ENCODE measurements at places on chromosomes 11 and 22.

GRCh38 chr11:111378861-111379601, at the start of gene POU2AF1:
POU2AF1 (minus strand) TSS chr11:111379275; CDS start chr11:111379177, 98 bp downstream.
- H3K27ac ChIP-seq, result peak within 1 kb of the TSS; percentile 26
- no peak within 1 kb of the TSS for H3K4me3 ChIP-seq
- H3K4me1 ChIP-seq, result peaks cover 7% of the 10 kb centered on the region
- no peaks in the 10 kb centered on the region for H3K27me3 ChIP-seq
- no peak for DNase-seq

DNA sequence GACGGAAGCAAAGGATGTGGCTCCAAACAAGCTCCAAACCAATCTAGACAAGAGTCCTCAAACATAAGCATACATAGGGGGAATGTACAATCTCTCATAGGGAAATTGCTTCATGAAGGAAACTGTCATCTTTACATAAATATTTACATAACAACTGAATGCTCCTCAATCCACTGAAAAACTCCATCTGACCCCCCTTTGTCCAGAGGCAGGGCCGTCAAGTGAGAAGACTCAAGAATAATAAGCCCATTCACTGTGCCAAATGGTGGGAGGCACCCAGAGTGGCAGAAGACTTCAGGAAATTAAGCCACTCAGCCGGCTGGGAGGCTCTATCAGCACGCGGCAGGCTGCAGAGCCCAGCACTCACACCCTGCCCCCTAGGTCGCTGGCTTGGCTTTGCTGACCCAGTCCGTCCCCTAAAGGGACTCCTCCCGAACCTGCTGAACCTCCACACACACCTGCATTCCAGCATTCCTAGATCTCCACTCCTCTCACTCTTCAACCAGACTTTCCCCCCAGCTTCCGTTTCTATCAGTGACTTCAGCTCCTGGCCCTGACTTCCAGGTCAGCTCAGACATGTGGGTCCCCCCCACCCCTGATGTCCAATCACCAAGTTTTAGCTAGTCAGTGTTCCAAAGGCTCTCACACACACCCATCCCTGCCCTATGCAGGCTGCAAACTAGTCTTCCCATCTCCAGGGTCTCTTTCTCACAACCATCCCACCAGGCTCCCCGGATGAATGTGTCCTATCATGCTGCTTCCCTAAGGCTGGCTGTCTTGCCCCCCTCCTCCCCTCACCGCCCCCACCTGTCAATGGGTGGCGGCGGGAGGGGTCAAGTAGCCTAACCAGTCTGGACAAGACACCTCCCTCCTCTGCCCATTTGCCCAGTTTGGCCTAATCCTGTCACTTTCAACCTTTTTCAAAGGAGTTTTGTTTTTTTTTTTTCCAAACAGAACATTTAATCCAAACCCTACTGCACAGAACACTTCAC, 11.3 kb downstream of the VPS37C start:
- H3K4me1 ChIP-seq, result peaks cover 67% of the 10 kb centered on the region
- peak; percentile 79 for DNase-seq
- H3K4me3 ChIP-seq, result no peak overlapping the region
- peak overlapping the region; percentile 84 for H3K27ac ChIP-seq

DNA sequence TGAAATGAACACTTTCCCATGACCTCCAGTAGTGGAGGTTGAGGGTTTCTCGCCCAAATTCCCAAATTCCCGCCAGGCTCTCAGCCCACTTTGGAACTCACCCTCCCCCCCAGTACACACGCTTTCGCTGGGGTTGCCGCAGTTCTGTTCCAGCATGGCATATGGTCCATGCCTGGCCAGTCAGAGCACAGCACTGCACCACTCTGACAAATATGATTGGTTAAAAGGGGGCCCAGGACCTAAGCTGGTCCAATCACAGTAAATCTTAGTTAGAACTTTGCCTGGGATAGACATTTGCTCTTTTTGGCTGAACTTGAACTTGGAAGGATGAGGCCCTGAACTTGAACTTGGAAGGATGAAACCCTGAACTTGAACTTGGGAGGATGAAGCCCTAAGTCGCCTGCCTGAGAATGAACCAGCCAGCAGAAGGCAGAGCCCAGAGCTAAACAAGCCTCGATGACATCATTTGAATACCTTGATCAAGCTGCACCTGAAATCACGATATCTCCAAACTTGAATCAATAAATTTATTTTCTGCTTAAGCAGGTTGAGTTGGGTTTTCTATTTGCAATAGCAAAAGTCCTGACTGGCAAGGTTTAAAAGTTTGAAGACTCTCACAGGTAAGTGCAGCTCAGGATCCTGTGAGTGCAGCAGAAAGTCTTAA, 12.6 kb upstream of the SSTR3 start:
- no peak overlapping the region for H3K4me3 ChIP-seq
- no peak for DNase-seq
- no peaks in the 10 kb centered on the region for H3K27me3 ChIP-seq
- no peaks in the 10 kb centered on the region for H3K36me3 ChIP-seq
- no peaks in the 10 kb centered on the region for H3K4me1 ChIP-seq

GRCh38 chr11:74866557-74866956, 82.3 kb downstream of the XRRA1 start:
- no peak overlapping the region for H3K27ac ChIP-seq
- DNase-seq, result no peak
- no peak overlapping the region for H3K4me3 ChIP-seq
- peaks cover 5% of the 10 kb centered on the region for H3K36me3 ChIP-seq
- H3K4me1 ChIP-seq, result no peaks in the 10 kb centered on the region

DNA sequence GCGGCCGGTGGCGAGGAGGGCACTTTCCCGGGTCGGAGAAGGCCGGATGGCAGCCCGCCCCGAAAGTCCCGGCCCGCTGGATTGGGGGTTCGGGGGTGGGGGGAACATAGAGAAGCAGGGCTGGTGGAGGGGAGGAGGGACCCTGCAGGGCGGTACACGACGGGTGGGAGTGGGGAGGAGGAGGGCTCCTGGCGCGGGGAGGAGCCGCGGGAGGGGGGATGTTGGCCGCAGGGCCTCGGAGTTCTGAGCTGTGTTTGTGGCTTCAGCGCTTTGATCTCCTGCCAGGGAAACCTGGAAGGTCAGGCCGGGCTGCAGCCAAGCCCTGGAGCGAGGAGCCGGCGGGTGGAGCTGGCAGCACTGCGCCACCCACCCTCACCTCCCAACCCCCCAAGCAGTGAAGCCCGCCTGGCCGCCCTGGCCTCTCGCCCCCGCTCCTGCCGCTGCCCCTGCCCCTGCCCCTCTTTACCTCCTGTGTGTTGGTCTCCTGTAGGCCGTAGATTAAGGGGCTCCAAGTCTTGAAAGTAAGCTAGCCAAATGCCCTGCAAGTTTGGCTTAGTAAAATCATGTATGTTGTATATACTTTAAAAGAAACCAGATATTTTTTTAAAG, 30.9 kb downstream of the C22orf31 start:
- peak overlapping the region; percentile 32 for H3K27ac ChIP-seq
- H3K36me3 ChIP-seq, result peaks cover 5% of the 10 kb centered on the region
- no peak overlapping the region for H3K4me3 ChIP-seq
- H3K27me3 ChIP-seq, result no peaks in the 10 kb centered on the region

DNA sequence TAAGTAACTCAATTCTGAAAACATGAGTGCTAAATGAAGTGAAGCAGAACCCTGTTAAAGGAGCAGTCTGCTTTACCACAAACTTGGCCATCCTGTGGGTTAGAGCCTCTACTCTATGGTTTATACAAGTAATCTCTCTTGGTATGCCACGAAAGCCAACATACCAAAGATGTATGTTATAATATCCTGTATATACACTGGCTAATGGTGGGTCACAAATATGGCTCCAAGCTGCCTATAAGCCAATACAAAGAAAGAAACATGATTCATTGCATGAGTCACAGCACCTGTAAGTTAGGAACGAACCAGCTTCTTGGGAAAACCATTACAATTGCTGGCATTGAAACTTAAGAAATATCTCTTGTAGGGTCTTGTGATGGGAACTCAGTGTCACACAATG, 16.1 kb downstream of the XRRA1 start:
- no peaks in the 10 kb centered on the region for H3K4me1 ChIP-seq
- H3K36me3 ChIP-seq, result no peaks in the 10 kb centered on the region
- no peak overlapping the region for H3K27ac ChIP-seq
- DNase-seq, result no peak

DNA sequence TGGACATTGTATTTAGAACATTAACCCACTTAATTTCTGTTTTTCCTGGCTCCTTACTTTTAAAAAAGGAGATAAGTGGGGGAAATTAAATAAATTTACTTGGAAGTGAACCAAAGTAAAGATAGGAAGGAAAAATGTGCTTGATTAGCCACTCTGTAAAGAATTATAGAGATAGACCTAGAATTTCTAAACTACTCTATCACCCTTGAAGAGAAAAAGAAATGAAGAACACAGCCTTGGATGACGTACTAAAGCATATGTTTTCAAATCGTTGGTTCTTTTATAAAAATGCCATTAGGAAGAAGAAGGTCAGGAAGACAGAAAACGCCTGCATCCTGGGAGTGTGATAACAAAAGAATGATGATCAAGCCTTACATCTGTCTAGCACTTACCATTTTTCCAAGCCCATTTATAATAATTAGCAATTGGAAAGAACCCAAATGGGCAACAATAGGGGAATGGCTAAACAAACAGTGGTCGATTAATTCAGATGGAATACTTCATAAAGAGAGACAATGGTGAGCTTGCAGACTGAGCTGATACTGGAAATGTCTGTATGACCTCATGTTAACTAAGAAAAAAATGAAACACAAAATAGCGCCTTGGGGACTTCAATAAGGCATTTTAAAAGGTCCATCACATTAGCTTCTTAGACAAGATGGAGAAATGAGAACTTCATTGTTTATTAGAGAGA, 81.0 kb upstream of the LRRC55 start:
- DNase-seq, result no peak
- H3K27ac ChIP-seq, result no peak overlapping the region
- no peaks in the 10 kb centered on the region for H3K4me1 ChIP-seq
- no peaks in the 10 kb centered on the region for H3K36me3 ChIP-seq
- no peak overlapping the region for H3K4me3 ChIP-seq

- H3K27me3 ChIP-seq, result peaks cover 1% of the 10 kb centered on the region
- H3K27ac ChIP-seq, result no peak overlapping the region
- H3K4me1 ChIP-seq, result no peaks in the 10 kb centered on the region
- no peak for DNase-seq
These were observed 234.9 kb upstream of the POU2AF2 start for GRCh38 chr11:111010391-111011274.

GRCh38 chr11:133796043-133796795, 49.1 kb downstream of the SPATA19 start:
- no peak for DNase-seq
- H3K4me1 ChIP-seq, result no peaks in the 10 kb centered on the region
- no peak overlapping the region for H3K4me3 ChIP-seq
- H3K27ac ChIP-seq, result no peak overlapping the region
- no peaks in the 10 kb centered on the region for H3K27me3 ChIP-seq
- no peaks in the 10 kb centered on the region for H3K36me3 ChIP-seq

- no peaks in the 10 kb centered on the region for H3K27me3 ChIP-seq
- peak overlapping the region; percentile 92 for H3K27ac ChIP-seq
- H3K4me1 ChIP-seq, result peaks cover 11% of the 10 kb centered on the region
- peak; percentile 81 for DNase-seq
- no peaks in the 10 kb centered on the region for H3K36me3 ChIP-seq
These were observed 157.0 kb upstream of the TIMP3 start for GRCh38 chr22:32644252-32645100.

DNA sequence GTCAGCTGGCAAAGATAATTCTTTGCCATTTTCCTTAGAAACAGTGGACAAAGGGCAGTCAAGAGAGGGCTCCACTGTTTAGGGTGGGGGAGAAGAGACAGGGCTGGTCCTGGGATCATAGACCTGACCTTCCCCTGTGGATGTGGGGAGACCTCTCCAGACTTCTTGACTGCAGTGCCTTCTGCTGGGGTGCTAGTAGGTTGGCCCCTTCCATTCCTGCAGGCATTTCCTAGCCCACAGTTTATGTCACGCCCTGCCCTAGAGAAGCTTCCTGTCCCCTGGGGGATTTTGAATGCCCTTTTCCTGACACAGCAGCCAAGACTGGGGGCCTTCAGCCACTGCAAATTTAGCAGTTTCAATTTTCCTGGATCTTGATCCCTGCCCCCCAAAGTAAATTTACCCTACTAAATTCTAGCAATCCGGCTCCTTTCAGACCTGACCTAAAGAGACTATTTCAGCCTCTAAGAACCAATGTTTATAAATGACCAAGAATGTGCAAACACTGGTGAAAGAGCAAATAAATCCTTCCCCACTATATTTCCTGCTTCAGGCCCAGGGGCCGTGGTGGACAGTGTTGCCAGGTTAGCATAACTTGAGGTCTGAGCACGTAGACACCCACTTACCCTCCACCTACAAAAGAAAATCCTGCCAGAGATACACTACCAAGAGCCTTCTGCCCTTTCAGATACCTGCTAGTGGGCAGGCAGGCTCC, 58.4 kb downstream of the PPFIBP2 start:
- no peak overlapping the region for H3K4me3 ChIP-seq
- H3K27ac ChIP-seq, result peak overlapping the region; percentile 90
- no peaks in the 10 kb centered on the region for H3K27me3 ChIP-seq
- H3K4me1 ChIP-seq, result peaks cover 56% of the 10 kb centered on the region
- peak; percentile 57 for DNase-seq

DNA sequence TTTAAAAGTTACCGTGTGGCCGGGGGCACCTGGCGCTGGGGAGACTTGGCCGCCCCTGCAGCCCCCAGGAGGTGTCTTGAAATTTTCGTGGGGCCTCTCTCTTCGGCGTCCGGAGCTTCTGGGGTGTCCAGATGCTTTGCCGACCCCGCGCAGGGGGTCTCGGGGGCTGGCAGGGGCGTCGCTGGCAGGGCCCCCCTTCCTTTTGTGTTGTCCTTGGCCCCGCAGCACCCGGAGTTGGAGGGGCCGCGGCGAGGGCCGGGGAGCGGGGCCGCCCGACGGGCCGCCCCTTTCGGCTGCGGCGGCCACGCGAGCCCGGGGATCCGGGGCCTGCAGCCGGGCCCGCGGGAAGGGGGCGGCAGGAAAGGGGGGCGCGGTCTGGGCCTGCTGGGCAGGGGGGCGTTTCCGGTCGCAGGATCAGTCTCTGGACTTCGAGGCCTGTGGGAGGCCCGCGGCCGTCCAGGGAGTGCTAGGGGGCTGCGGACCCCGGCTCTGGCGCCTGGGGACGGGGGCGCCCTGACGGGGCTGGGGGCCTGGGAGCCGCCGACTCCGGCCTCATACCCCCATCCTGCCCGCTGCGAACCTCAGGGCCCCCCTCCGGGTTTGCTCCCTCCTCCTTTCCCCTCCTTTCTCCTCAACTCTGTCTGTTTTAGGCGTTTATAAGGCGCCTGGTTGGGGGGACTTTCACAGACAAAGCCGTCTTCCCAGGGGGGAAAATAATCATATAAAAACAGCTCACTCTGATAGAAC, 869 bp downstream of the ZC3H7B start:
- DNase-seq, result no peak
- H3K4me1 ChIP-seq, result peaks cover 27% of the 10 kb centered on the region
- peak overlapping the region; percentile 58 for H3K4me3 ChIP-seq
- peak overlapping the region; percentile 25 for H3K27ac ChIP-seq

DNA sequence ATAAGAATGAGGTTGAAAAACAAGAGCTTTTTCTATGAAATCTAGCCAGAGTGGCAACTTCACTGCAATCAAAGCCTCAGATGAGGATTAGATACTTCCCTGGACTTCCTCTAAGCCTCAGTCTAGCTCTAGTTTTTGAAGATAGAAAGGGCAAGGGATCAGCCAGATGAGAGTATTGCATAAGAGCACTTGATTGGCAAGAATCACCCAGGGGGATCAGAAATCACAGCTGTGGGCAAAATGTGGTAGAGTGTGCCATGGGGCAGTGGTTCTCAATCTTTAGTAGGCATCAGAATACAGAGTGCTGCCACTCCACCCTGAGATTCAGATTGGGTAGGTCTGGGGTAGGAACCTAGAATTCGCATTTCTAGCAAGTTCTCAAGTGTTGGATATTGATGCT, 82.4 kb downstream of the EXT2 start:
- no peaks in the 10 kb centered on the region for H3K36me3 ChIP-seq
- H3K4me3 ChIP-seq, result no peak overlapping the region
- H3K4me1 ChIP-seq, result no peaks in the 10 kb centered on the region
- H3K27ac ChIP-seq, result no peak overlapping the region
- DNase-seq, result no peak
